ENCODE measurements at places on chromosomes 11 and 22. TPM values are rescaled to one million over a fixed set of nuclear protein-coding genes. Genes with fewer than 3 reads are reported as not detected.

GRCh38 chr22:48842583-48842945 lies 985.1 kb downstream of the BRD1 start:
- DNase-seq, result no peak

DNA sequence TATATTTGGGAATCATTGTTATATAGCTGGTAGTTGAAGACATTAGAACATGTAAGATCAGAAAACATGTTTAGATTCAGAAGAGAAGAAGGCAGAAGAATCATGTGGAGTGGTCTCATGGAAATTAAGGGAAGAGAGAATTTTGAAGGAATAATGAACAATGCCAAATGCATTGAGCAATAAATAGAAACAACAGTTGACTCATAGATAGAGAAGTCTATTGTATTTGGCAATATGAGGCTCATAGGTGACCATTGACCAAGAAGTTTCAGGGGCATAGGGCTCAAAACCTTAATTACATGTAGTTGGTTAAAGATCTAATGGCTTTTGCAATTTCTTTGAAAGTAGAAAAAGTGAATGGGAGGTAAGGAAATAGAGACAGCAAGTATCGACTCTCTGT lies 123.9 kb downstream of the PAX6 start:
- peak; percentile 71 for DNase-seq

- no peak for DNase-seq
These were observed at the start of gene FLRT1 for GRCh38 chr11:64035576-64035975. FLRT1 (plus strand) TSS chr11:64035931; CDS start chr11:64116268, 80,337 bp downstream.

DNA sequence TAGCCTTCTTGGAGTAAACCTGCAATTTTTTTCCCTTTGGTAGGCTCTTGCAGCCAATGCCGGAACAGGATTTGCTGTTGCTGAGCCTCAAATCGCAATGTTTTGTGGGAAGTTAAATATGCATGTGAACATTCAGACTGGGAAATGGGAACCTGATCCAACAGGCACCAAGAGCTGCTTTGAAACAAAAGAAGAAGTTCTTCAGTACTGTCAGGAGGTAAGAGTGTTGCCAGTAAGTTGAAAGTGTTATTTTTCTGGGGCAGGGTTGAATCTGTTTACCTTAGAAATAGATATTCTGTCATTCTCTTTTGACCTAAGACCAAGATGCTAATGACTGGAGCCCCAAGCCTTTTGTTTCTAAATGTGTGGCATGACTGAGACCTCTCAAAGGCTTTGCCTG lies 39.7 kb downstream of the APLP2 start:
- no peak for DNase-seq

DNA sequence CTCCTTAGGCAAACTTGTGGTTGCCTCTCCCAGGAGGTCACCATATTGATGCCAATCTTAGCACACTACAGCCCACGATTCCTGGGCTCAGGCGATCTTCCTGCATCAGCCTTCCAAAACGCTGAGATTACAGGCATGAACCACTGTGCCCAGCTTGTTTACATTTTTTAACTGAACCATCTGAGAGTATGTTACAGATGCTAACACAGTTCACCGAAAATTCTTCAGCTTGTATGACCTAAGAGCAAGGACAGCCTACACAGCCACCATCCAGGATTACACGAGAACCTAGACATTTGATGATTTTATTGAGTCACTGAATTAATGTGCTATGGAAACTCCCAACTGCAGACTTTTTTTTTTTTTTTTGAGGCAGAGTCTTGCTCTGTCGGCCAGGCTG lies 5.8 kb upstream of the LGALS1 start:
- DNase-seq, result peak; percentile 33

DNA sequence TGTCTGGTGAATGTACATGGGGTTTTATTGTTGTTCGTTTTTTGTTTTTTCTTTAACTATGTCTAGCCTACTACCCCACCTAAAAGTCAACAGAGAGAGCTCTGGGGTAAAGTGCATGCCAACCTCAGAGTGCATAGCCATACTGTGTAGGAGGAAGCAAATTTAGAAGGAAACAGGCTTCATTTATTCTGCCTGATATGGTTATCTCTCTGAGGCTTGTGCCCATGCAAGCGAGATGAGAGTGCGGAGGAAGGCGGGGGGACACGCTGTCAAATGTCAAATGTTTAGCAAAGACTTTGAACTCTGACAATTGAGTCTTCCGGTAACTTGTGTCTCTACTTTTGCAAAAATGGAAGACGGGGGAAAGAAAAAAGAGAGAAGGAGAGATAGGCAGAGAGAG lies 295.5 kb downstream of the ETS1 start:
- DNase-seq, result no peak

DNA sequence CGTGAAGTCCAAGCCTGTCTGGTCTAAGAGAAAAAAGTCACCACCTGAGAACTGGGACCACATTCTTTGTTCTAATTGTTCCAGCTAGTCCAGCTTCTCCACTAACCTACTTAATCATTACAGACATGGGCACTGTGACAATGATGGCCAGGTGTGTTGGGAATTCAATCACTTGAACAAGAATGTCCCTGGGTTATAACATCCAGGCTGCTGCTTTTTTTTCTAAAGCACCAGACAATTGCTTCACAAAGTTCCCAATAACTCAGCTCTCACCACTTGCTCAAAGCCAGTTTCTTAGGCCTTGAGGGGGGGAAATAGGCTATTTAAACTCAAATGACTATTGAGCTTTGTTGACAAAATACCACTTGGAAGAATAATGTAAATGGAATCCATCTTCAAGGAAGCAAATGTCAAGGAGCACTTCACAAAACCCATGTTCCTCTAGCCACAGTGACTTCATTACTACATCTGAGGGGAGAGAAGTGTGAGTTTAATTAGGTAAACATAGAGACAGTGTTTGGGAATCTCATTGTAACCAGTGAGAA lies 80.3 kb downstream of the ME3 start:
- peak; percentile 91 for DNase-seq

DNA sequence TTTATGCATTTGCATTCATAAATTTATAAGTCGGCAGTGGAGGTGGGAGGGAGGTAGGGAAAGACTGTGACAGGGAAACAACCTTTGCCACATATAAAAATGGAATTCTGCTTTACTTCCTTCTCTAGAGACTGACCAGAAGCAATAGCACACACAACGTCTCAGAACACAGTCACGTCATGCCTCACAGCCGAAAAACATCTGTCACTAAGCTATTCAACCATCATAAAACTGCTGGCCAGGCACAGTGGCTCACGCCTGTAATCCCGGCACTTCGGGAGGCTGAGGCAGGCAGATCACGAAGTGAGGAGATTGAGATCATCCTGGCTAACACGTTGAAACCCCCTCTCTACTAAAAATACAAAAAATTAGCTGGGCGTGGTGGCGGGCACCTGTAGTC lies 101.0 kb upstream of the CHRM4 start:
- no peak for DNase-seq

GRCh38 chr11:114110952-114111947 lies 51.7 kb downstream of the ZBTB16 start:
- peak; percentile 70 for DNase-seq

KCNK4 gene
- not detected for total RNA-seq

- DNase-seq, result no peak
These were observed 90.4 kb downstream of the RELT start for GRCh38 chr11:73466643-73467042.

NCR3LG1 gene
- total RNA-seq, result 2.1 TPM
